CD4-positive, alpha-beta T cell treated with Interleukin-10 for 1 hour (primary cell): ENCODE measurements at places on chromosomes 16 and 17.
A peak's percentile ranks its signal among the peaks of the same experiment; 100 is the strongest.

DNA sequence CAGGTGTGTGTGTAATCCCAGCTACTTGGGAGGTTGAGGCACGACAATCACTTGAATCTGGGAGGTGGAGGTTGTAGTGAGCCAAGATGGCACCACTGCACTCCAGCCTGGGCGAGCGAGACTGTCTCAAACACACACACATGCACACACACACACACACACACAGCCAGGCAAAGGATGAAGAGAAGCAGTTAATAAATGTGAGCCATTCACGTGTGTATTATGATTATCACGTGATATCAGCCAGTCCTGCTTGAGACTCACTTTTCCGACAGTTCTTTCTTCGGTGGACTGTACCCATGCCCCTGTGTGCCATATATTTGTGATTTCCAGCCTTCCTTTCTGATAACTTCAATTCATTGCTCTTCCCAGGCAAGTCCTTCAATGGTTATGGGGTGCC, 119.3 kb downstream of the PRKCB start:
- DNase-seq: no peak

- no peak for DNase-seq
These were observed 176.6 kb upstream of the SDK2 start for GRCh38 chr17:73820686-73821448.

- no peak for DNase-seq
These were observed 217.0 kb downstream of the FTO start for GRCh38 chr16:53920988-53921387.

DNA sequence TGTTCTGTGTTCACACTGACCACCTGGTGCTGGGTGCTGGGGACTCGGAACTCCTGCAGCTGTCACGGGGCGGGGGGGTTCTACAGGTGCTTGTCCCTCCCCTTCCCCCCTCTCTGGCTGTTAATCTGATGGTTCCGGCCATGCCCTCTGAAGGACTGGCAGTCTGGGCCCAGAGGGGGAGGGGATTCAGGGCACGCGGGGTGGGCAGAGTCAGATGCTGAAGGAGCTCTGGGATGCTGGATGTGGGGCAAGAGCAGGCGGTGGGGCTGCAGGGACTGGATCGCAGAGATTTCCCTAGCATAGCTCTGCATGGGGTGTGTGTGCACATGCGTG, 5.4 kb upstream of the TBX21 start:
- no peak for DNase-seq

- DNase-seq: no peak
These were observed 1.2 kb upstream of the WIPI1 start for GRCh38 chr17:68458260-68459036.

DNA sequence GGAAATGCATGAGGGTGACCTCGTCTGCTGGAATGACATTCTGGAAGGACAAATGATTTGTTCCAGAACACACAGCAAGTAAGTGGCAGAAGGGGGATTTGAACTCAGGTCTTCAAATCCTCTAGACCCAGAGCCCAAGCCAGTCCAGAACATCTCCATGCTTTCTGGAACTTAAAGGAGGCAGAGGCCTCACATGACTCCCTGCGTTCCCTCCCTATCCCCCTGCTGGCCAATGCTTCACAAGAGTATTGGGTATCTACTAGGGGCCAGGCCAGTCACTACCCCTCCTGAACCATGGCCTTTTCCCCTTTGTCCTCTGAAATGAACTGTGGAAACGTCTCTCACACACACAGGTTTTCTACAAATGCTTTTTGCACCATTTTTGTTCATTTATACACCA, 7.6 kb upstream of the BEAN1 start:
- no peak for DNase-seq

GRCh38 chr16:86777381-86777946, 199.1 kb downstream of the FOXL1 start:
- DNase-seq: no peak

GRCh38 chr17:73514146-73514863, 129.9 kb downstream of the SDK2 start:
- no peak for DNase-seq

GRCh38 chr17:16873174-16874035, 98.5 kb downstream of the TNFRSF13B start:
- peak; percentile 15 for DNase-seq

DNA sequence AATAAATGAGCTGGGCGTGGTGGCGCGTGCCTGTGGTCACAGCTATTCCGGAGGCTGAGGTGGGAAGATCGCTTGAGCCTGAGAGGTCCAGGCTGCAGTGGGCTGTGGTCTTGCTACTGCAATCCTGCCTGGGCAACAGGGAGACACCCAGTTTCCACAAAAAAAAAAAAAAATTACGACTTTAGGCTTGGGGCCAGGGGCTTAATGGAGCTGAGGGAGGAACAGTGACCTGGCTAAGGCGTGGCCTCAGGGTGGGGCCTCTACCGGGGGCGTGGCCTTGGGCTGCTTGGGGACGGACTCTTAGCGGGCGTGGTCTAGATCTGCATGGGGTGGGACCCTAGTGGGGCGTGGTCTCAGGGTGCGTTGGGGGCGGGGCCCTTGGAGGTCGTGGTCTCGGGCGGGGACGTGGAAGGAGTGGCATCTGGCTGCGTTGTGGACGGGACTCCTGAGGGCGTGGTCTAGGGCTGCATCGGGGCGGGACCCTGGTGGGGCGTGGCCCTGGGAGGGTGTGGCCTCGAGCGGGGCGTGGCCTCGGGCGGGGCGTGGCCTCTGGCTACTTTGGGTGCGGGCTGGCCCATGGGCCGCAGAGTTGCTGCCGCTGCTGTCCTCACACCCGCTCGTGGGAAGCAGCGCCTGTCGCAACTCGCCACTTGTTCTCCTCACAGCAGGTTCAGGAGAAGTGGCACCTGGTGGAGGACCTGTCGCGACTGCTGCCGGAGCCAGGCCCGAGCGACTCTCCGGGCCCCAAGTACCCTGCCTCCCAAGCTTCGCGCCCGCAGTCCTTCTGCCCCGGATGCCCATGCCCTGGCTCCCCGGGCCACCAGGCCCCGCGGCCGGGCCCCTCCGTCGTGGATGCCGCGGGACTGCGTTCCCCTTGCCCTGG, 5.8 kb upstream of the C17orf99 start:
- DNase-seq: peak; percentile 97
